ENCODE measurements at places on chromosomes 6 and 20. TPM values are rescaled to one million over a fixed set of nuclear protein-coding genes. Genes with fewer than 3 reads are reported as not detected.
A peak's percentile ranks its signal among the peaks of the same experiment; 100 is the strongest.

Gene CDH22
- not detected for total RNA-seq

- peak; percentile 82 for DNase-seq
Observed at GRCh38 chr20:51860111-51860882, 58.0 kb upstream of the SALL4 start.

DNA sequence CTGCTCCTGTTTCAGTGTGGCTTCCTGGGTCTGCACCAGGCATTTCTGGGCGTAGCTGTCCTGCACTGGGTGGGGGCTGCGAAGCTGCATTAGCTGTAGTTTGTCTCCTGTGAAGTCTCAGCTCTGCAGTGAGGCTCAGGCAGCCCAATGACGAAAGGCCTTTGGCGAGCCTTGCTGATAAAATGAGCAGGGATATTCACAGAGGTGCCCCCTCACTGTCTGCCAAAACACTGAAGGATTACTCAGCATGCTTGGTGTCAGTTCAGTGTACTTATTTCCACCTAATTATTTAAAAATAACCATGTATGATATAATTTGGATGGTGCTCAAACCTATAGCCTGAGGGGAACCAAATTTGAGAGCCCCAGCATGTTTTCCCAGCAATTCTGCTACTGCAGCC is 73.5 kb downstream of the ECT2L start:
- no peak for DNase-seq

GRCh38 chr20:46985250-46985649 is 90.6 kb downstream of the EYA2 start:
- DNase-seq, result no peak

- DNase-seq, result peak; percentile 94
Observed at GRCh38 chr6:11609324-11610071, 71.9 kb downstream of the TMEM170B start.

- DNase-seq, result peak; percentile 55
Observed at GRCh38 chr6:38057994-38058393, 238.5 kb downstream of the ZFAND3 start.

DNA sequence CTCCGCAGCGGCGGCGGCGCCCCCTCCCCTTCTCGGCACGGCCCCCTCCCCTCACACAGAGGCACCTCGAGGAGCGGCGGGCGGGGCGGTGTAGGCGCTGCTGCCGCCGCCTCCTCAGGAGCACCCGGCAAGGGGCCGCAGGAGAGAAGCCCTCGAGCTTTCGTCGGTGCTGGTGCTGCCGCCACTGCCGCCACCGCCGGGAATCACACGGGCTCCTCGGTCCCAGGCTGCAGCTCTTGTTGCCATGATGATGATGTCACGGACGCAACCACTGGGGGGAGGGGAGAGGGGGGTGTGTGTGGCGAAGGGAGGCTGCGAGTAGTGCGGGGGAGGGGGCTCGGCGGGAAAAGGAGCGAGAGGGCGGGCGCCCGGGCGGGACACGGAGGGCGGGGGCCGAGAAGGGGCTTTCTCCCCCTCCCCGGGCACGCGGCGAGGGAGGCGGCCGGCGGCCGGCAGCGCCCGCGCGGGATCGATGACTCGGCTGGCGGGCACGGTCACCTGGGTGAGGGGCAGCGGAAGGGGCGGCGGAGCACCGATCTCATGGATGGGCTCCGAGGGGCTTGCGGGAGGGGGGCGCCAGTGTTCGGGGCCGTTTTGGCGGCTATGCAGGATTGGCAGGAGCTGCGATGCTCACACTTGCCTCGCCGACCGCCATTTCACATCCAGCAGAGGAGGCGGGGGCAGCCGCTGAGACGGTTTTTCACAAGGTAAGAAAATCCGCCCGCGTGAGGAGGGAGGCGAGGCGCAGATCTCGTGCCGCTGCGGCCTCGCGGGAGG is at the start of gene REV3L:
Gene REV3L (minus strand): TSS at position 260 of the 777 bp plus-strand sequence. CDS start 330 bp downstream, outside the sequence.
- peak; percentile 75 for DNase-seq

Gene PRPH2
- 1.1 TPM for total RNA-seq

Gene RAMACL
- total RNA-seq, result 3.6 TPM

Gene IGF2R
- 108 TPM for total RNA-seq

DNA sequence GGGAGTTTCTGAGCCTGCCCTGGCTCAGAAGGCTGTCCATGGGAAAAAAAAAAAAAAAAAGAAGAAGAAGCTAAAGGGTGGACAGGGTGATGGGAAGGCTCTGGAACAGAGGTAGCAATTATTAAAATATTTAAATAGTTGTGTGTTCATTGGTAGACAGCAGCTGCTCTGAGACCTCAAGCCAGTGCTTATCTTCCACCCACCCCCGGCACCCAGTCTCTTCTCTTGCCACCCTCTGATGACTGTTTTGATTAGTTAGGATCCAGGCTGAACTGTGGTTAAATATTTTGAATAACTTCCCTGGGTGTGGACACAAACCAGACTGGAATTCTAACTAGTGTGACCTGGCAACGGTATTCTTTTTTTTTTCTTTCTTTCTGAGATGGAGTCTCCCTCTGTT is 16.9 kb upstream of the SRSF3 start:
- peak; percentile 93 for DNase-seq

Gene C2
- 0.34 TPM for total RNA-seq

DNA sequence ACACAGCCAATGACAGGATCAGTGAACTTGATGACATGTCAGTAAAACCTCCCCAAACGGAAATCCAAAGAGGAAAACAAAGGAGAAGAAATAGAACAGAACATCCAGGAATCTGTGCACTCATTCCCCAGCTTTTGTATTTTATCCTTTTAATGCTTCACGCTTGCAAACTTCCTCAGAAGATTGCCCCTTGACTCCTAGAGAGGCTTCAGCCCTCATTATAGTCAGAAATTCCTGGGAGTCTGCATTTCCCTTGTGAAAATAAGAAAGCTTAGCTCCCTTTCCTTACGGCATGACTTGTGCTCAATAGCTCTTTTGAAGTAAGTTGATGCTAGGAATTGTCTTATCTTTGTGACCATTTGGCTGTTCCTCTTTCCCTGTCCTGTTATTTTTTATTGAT is 313.6 kb upstream of the OPRM1 start:
- no peak for DNase-seq

DNA sequence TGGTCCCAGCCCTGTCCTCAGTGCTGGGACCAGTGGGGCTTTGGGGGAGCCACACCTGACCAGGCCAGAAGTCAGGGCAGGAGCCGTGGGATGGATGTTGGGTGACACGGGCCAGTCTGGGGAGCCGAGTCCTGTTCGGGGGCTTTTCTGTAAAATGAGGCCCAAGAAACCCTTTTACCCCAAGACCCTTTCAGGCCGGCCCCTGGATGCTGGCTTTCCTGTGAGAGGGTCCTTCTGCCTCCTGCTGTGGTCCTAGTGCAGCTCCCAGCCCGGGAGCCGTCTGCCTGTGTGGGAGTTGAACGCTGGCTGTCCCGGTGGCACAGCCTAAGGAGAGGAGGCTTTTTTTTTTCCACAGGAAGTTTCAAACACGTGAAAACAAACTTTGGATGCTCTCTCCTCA is 123.2 kb downstream of the TMEM242 start:
- DNase-seq, result no peak

DNA sequence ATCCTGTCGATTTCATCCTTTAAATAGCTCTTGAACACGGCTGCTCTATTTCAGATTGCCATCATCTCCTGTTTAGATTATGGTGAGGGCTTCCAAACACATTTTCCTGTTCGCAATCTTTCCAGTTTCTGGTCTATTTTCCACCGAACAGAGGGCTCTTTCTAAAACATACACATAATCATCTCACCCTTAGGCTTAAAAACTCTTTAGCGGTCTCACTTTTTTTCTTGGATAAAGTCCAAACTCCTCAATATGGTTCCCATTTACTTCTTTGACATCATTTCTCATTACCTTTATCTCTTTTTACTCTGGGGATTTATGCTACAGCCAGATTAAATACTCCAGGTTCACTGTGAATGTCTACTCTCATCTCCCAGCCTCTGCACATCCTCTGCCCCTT is 103.4 kb upstream of the STMND1 start:
- DNase-seq, result no peak

Gene MUC21
- total RNA-seq, result not detected

All from HFFc6 (cell line).